ENCODE measurements at places on chromosomes 2 and 18.
A peak's percentile ranks its signal among the peaks of the same experiment; 100 is the strongest.

DNA sequence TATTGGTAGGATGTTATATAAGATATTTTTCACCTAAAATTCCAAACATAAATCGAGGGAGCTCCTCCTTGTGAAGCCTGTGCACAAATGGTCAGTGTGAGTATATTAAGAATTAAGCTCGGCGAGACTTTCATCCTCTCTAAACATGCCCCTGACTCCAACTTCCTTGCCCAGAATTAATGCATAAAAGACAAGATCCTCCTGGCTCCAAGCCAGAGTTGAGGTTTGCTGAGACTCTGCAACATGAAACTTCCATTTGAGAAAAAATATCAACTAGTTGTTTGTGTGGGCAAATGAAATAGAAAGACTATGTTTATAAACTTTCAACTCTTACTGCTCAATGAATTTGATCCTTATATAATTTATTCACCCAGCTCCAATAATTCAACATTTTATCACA, 68.1 kb downstream of the CCDC178 start:
- DNase-seq = no peak

- no peak for DNase-seq
Measured at GRCh38 chr18:23870676-23871380, 143.7 kb upstream of the TTC39C start.

- no peak for DNase-seq
Measured at GRCh38 chr2:24206714-24207113, 31.9 kb downstream of the FAM228A start.

DNA sequence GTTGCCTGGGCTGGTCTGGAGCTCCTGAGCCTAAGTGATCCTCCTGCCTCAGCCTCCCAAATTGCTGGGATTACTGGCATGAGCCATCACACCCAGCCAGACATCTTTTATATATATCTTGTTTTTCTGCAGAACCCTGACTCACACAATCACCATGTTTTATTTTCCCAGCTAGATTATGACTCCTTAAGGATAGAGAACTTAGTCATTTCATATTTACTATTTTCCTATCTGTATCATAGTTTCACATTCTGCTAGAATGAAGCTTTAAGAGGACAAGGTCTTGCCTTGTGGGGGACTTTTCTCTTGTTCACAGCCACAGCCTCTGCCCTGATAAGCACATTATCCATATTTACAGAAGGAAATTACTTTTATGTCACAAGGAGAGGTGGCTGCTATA, 73.9 kb downstream of the LBH start:
- no peak for DNase-seq

GRCh38 chr2:183519371-183520056, 395.3 kb downstream of the NUP35 start:
- no peak for DNase-seq

GRCh38 chr2:191521608-191522208, 156.2 kb upstream of the NABP1 start:
- peak; percentile 64 for DNase-seq

GRCh38 chr2:39849982-39850526, 71.0 kb upstream of the THUMPD2 start:
- DNase-seq = no peak

GRCh38 chr18:73879328-73879727, 268.3 kb downstream of the FBXO15 start:
- DNase-seq = no peak

DNA sequence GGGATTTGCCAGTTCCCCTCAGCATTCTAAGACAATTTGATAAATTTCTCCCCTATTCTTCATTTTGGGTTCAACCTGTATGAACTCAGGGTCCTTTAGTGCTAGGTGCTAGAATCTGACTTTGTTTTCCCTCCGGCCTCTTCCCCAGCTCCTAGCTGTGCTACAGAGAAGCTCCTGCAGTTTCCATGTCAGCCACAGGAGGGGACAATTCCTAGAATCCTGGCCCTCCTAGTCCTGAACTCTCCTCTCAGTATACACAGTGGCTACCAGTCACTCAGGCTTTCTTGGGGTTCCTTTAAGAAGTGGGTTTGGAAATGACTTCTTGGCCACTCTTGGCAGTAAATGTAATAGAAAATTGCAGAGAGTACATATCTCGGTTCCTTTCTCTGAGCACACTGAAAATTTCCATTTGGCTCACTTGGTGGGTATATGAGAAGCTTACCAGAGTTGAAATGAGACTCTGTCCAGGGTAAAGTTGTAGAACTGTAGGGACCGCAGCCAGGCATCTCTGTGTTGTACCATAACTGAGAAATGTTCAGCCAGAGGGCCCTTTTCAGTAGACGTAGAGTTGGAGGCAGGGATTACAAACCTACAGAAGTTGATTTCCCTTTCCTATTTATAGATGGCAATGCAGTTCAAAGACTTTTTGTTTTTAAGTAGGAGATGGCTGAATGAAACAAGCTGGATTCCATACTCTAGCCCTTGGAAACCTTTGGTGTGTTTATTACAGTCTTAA, 5.0 kb upstream of the CHST10 start:
- DNase-seq = peak; percentile 16

GRCh38 chr2:209321076-209321475, 102.8 kb upstream of the MAP2 start:
- no peak for DNase-seq

GRCh38 chr2:217978536-217979150, 24.2 kb downstream of the TNS1 start:
- DNase-seq = no peak

- no peak for DNase-seq
Measured at GRCh38 chr18:77076111-77076510, 56.5 kb downstream of the MBP start.

- peak; percentile 12 for DNase-seq
Measured at GRCh38 chr2:201261471-201261870, 1.1 kb downstream of the CASP8 start.

- DNase-seq = no peak
Measured at GRCh38 chr2:23323198-23323916, 61.6 kb upstream of the KLHL29 start.

GRCh38 chr2:229407170-229407569, 136.1 kb upstream of the PID1 start:
- DNase-seq = no peak

DNA sequence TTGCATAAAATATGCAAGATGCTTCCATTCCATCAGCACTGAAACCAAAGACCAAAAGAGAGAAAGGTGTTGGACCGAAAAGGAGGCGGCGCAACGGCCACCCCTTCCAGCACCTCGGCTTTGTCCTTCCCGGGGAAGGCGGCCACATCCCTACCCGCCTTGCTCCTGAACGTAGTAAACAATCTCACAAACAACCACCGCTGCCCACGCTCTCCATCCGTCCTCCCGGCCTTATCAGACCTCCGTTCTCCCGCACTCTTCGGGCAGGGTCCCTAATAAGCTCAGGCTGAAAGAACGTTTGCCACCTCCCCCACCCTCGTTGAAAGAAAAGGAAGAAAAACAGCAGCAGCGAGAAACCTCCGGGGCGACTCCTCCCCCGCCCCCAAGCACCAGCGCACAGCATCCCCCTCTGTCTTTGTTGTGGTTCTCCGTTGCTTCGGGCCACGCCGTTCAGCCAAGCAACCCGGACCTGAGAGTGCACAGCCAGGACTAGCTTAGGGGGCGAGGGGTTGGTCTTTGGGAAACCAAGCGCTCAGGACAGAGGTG, 4.4 kb downstream of the EVX2 start:
- no peak for DNase-seq

DNA sequence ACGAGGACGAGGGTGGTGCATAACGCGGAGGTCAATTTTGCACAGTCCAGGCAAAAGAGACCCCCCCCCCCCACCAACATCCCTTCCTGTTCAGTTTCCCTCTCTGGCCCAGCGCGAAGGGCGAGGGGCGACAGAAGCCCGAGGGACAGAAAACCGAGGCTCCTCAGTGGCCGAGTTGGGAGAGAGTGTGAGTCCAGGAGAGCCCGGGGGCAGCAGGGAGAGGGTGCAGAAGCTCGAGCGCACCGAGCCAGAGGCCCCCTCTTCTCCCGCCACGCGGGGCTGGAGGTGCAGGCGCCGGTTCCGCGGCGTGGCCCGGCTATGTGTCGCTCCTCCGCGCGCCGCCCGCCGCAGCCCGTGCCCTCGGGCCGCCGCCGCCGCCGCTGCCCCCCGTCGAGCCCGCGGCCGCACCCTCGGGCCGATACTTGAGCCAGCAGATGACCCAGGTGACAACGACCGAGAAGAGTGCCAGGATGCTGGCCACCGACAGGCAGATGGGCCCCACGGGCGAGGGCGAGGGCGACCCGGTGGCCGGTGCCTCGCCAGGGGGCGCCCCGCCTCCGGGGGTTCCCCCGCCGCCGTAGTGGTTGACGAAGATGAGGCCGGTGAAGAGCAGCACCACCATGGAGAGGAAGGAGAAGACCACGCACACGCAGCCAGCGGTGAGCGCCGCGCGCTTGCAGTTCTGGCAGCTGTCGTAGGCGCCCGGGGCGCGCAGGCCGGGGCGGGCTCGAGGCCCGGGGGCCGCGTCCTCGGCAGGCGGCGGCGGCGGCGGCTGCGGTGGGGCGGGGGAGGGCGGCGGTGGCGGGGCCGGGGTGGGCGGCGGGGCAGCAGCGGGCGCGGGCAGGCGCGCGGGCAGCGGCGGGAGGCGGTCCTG, 20.2 kb upstream of the PAX3 start:
- DNase-seq = peak; percentile 54

DNA sequence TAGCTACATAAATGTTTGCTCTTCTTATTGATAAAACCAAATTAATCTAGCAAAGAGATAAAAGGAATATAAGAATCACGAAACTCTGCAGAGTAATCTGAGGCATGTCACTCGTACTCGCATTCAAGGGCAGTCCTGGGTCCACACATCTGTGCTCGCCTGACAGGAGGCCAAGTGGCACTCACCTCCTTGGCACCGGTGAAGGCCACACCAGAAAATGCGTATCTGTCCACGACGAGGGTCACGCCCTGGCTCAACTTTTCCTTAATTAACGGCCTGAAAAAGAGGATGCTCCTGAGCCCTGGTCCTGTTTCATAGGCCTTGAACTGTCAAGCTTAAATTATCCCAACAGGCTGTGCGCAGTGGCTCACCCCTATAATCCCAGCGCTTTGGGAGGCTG, 6.6 kb downstream of the DTYMK start:
- DNase-seq = no peak

DNA sequence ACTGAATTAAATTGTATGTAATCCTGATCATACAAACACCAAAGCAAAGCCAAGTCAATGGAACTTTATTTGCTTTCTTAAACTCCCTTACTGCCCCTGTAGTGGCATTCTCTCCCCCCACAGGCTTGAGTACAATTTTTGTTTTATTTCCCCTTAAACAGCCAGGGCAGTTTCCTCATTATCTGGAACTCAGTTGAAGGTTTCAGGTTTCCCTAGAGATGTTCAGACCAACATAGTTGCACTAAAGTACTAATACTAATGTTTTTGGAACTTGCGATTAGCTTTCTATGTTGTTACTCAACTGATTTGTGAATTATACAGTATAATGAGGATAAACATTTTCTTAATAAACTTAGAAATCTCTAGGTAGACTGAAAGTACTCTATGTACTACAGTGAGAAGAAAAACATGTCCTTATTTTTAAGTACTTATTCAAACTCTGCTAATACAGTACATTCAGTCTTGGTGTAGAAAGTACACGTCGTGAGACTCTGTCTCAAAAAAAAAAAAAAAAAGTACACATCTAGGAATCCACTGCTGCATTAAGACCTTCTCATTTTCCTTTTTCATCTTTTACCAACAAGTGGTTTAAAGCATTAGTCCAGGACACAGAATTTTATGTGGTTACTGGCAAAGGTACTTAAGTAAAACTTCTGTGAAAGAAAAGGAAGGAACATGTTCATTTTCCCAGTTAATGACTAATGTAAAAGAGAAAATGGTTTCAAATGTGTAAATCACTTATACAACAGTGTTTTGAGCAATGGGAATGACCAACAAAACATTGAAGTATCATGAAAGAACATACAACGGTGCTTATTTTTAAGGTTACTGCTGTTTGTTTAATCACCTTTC, 209.5 kb upstream of the SMAD7 start:
- DNase-seq = no peak

DNA sequence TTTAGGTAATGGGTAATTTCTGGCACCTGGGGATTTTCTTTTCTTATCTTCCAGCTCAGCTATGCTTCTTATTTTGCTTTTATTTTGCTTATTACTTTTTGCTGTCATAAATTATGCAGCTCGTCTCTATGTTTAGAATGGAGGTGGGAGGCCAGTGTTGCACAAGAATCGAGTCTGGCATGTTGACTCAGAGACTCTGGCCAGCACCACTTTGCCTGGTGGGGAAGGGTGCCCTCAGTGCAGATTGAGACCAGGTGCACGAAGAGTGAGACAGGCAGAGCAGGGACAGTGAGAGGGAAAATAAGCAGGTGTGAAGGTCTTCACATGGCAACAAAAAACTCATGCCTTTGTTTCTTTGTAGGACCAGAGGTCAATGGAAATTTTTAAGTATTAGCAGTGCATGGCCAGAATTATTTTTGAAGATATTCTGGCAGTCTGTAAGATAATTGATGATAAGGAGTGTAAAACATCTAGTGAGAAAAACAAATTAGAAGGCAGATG, 59.2 kb upstream of the SLC5A7 start:
- no peak for DNase-seq

GRCh38 chr2:26670931-26671460, 21.5 kb upstream of the KCNK3 start:
- DNase-seq = no peak

GRCh38 chr2:164535280-164536025, 85.8 kb downstream of the GRB14 start:
- DNase-seq = no peak

GRCh38 chr2:85838181-85838580, 50.6 kb downstream of the ST3GAL5 start:
- no peak for DNase-seq

DNA sequence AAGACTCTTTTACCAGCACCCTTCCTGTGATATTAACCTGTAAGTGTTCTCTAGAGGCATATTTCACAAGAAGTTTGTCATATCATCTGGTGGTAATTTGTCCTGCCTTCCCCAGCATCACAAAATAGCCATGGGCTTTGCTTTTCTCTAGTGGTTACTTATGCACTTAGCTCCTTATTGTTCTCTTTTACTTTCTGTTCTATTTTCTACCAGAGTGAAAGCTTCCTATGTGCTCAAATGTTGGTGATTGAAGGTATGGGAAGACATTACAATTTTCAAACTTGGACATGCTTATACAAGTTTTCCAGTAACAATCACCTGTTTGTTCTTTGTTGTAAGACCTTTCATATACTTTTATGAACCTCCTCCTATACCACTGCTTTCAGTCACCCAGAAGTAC, 87.0 kb upstream of the KCNH7 start:
- no peak for DNase-seq

- no peak for DNase-seq
Measured at GRCh38 chr2:11790228-11790627, 43.8 kb downstream of the LPIN1 start.

DNA sequence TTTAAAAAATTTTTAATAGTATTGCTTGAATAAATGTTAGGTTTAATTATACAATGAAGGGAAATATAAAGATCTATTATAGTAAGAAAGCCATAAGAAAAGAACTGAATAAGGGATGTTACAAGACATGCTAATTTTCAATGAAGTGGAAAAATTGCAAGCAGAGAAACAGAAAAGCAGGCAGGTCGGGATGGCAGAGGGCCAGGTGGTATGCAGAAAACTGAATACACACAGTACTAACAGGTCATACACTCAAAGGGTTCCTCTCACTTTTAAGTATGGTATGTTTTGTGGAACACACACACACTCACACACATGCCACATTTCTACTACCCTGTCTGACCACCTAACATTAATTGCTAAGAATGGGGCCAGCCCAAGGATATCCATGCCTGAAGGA, 76.7 kb upstream of the DTNA start:
- no peak for DNase-seq

GRCh38 chr2:63189026-63189425, 138.4 kb downstream of the OTX1 start:
- DNase-seq = no peak

Data from hematopoietic multipotent progenitor cell (in vitro differentiated cells).